Activated CD8-positive, alpha-beta T cell treated with anti-CD3 and anti-CD28 coated beads for 36 hours (primary cell): ENCODE measurements at places on chromosomes 5 and 9. TPM values are rescaled to one million over a fixed set of nuclear protein-coding genes. Genes with fewer than 3 reads are reported as not detected.
A peak's percentile ranks its signal among the peaks of the same experiment; 100 is the strongest.

Gene CLK4
- total RNA-seq = 21.1 TPM

Gene C5orf34
- total RNA-seq = 9.1 TPM

Gene POLK
- total RNA-seq = 30.6 TPM

- H3K36me3 ChIP-seq = no peaks in the 10 kb centered on the region
- H3K4me1 ChIP-seq = peaks cover 16% of the 10 kb centered on the region
- H3K4me3 ChIP-seq = no peak overlapping the region
These were observed 49.3 kb downstream of the DUSP1 start for GRCh38 chr5:172721455-172722326.

DNA sequence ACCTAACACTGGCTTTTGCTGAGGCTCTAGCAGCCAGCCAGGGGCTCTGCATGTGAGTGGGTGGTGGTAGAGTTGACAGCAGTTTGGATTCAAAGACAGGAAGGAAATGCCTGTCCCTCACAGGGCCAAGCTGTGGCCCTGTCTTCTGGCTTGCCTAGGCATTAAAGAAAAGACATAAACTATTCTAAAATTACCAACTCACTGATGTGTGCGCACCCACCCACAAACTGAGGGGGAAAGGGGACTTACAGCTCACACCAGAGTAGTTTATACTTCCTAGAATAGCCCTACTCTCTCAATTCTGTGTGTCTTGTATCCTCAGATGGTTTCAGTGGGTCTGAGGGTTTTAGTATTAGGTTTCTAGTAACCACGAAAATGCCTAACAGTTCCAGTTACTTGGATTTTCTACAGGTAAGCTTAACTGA is 18.3 kb upstream of the IL13 start:
- peak overlapping the region; percentile 93 for H3K27ac ChIP-seq
- no peaks in the 10 kb centered on the region for H3K27me3 ChIP-seq
- H3K36me3 ChIP-seq = peaks cover 51% of the 10 kb centered on the region

DNA sequence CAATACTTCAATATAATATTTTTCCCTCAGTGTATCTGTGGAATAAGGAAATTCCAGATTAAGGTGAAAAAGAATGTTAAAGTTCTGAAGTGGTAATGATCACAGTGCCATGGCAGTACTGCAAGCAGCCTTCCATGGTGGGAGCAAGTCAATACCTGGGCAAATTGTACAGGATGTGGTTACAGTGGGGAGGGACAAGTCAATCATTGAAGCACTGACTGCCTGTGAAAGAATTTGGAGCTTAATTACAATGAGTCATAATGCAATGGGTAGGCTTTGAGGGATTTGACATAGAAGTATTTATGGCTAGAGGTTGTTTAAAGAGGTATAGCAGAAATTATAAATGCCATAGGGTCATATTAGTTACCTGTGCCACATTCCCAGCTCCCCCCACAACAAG is 786.5 kb upstream of the ACO1 start:
- no peaks in the 10 kb centered on the region for H3K36me3 ChIP-seq
- H3K4me3 ChIP-seq = no peak overlapping the region
- no peaks in the 10 kb centered on the region for H3K27me3 ChIP-seq
- H3K4me1 ChIP-seq = peaks cover 8% of the 10 kb centered on the region

GRCh38 chr5:69032009-69032408 is 61.8 kb upstream of the SLC30A5 start:
- no peaks in the 10 kb centered on the region for H3K36me3 ChIP-seq
- H3K4me1 ChIP-seq = no peaks in the 10 kb centered on the region
- H3K4me3 ChIP-seq = no peak overlapping the region
- DNase-seq = peak; percentile 11

DNA sequence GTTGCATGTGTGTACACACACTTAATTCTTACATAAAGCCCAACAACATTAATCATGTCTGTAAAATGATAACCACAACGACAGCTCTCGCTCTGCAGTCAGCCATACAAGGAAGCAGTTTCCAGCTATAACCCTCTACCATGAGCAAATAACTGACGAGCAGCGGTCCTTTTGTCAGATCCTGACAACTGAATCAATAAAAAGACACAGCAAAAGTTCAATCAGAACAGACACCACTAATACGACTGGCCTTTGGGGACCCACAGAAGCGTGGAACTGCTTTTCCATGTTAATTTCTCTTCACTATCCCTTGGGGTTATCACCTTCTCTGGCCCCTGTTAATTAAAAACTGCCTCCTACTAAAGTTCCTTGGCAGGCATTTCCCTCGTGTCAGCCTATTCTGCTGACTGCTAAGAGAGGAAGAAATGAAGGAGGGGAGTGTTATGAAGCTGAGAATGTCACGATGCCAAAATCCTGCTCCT is 722.8 kb upstream of the GRAMD2B start:
- H3K27ac ChIP-seq = no peak overlapping the region
- no peaks in the 10 kb centered on the region for H3K27me3 ChIP-seq
- H3K4me1 ChIP-seq = no peaks in the 10 kb centered on the region
- no peak overlapping the region for H3K4me3 ChIP-seq
- no peak for DNase-seq

DNA sequence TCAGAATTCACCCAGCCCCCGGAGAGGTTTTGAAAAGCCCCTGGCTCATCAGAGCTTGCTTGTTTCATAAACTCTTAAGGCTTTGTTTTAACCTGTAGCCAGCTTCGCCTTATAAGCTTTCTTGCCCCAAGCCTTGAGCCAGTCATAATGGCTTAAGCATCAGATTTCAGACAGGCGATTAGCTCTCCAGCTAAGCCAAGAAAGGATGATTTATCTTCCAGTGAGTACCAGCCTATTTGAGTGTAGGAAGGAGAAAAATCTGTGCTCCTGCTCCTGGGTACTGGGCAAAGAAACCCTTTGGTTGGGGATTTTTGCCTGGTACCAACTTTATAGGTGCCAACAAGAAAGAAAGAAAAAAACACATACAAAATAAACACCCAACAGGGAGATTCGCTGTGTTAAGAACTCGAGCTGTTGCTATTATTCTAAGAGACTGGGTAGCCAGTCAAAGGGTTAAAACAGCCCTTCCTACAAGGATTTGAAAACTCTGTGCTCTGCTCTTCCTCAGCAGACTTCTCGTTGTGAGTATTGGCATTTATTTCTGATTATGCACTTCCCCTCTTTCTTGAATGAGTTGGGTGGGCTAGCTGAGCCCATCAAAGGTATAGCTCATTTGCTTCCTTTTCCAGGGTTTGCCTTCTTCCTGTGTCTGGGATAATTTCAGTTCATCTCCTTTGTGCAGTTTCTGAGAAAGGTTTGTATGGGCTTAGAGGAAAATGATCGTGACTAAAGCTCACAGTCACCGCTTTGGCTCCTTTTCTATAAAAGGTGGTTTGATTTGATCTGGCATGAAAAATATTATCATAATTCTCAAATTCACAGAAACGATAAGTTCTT is 157.2 kb upstream of the DMRT1 start:
- no peaks in the 10 kb centered on the region for H3K36me3 ChIP-seq
- no peak overlapping the region for H3K27ac ChIP-seq
- no peaks in the 10 kb centered on the region for H3K27me3 ChIP-seq
- no peak for DNase-seq

GRCh38 chr9:76162751-76163500 is 231.3 kb downstream of the RFK start:
- no peaks in the 10 kb centered on the region for H3K27me3 ChIP-seq
- no peak for DNase-seq
- peaks cover 5% of the 10 kb centered on the region for H3K4me1 ChIP-seq
- H3K4me3 ChIP-seq = no peak overlapping the region
- no peak overlapping the region for H3K27ac ChIP-seq

Gene SMIM32
- total RNA-seq = not detected

DNA sequence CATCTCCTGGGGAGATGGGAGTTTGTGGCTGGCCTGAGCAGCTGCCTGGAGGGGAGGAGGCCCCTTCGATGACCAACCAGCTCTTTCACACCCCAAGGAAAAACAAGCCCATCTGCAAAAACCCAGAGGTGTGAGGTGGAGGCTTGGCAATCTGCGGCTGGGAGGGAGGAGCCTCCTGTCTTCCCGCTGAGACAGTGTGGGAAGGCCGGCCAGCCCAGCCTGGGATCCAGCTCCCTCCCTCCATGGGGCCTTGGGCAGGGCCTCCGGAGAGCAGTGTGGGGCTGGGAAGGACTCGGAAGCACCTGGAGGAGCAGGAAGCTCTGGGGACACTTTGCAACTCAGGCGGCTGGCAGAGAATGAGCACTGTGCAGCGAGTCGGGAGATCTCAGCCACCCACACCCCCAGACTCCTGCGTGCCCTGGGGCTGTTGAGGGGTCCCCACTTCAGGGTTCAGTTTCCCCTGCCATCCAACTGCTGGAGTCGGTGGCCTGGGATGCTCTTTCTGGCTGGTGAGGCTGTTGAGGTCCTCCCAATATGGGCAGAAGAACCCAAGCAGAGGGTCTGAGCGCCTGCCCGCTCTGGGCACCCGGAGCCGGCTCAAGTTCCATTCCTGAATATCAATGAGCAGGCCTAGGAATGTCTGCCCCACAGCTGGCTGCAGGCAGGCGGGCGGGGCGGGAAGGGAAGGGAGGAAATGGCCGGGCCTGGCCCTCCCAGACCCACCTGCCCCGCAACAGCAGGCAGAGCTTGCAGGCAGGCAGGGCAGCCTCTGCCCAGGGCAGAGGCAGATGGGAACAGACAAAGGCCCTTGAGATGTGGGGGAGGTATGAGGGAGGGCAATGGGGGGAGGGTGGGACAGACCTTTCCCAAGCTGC is 101.1 kb downstream of the FGF18 start:
- DNase-seq = no peak
- H3K4me3 ChIP-seq = no peak overlapping the region
- no peaks in the 10 kb centered on the region for H3K4me1 ChIP-seq
- H3K36me3 ChIP-seq = no peaks in the 10 kb centered on the region
- H3K27me3 ChIP-seq = no peaks in the 10 kb centered on the region

DNA sequence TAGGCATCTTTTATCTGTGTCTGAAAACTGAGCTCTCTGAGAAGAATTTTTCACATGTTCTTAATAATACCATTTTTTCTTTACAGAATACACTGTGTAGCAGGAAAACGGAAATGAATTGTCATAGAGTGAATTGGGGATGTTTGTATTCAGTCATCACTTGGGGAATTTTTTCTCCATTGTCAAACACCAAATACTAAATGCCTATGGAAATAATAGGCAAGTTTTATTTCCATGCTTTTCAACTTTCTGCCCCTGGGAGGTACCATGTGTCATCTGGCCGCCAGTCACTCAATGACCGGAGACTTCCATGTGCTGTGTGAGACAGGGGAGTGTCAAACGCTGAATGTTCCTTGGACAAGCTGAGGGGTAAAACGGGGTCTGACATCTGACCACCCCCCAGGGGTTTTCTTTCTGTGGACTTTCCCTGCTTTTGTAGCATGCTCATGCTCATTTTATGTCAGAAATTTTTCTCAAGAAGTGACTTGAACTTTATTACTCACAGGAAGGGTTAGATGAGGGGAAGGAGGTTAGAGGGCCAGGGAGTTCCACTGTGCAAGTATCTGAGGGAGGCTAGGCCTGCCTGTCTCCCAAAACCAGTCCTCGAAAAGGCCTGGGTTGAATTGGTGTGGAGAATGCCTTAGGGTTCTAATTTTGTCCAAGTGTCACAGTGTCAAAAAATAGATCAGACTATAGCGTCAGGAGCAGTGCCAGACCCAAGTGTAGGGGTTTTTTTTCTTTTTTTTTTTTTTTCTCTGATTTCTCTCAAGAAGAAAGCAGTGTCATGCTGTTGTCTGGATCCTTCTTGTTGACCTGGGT is 438.6 kb downstream of the AGTPBP1 start:
- H3K36me3 ChIP-seq = no peaks in the 10 kb centered on the region
- DNase-seq = no peak
- H3K4me3 ChIP-seq = no peak overlapping the region
- H3K27ac ChIP-seq = no peak overlapping the region
- H3K27me3 ChIP-seq = peaks cover 2% of the 10 kb centered on the region

Gene INSL6
- total RNA-seq = not detected

Gene IFNA8
- total RNA-seq = not detected

DNA sequence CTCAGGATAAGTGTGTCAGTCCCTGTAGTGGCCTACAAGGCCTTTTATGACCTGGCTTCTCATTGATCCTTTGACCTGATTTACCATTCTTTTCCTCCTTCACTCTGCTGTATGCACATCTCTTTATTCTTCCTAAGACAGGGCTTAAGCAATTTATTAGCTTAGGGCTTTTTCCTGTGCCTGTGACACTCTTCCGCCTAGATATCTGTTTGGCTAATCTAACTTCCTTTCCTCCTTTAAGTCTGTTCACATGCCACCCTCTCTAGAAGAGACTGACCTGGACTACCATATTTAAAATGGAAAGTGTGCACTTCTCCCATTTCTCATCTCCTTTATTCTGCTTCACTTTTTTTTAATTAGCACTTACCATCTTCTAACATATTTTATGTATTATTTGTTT is 29.1 kb downstream of the FOCAD start:
- DNase-seq = no peak
- no peak overlapping the region for H3K4me3 ChIP-seq
- no peaks in the 10 kb centered on the region for H3K27me3 ChIP-seq
- peaks cover 3% of the 10 kb centered on the region for H3K36me3 ChIP-seq

Gene DNAH5
- not detected for total RNA-seq

Gene HCN1
- total RNA-seq = not detected
